ENCODE measurements at places on chromosomes 4 and X. TPM values are rescaled to one million over a fixed set of nuclear protein-coding genes. Genes with fewer than 3 reads are reported as not detected.

GRCh38 chr4:110108422-110108821 is 90.0 kb downstream of the ELOVL6 start:
- no peaks in the 10 kb centered on the region for H3K36me3 ChIP-seq
- no peak for DNase-seq
- no peak overlapping the region for H3K27ac ChIP-seq
- H3K4me3 ChIP-seq, result no peak overlapping the region

SHROOM4 gene
- total RNA-seq, result 2.5 TPM

DNA sequence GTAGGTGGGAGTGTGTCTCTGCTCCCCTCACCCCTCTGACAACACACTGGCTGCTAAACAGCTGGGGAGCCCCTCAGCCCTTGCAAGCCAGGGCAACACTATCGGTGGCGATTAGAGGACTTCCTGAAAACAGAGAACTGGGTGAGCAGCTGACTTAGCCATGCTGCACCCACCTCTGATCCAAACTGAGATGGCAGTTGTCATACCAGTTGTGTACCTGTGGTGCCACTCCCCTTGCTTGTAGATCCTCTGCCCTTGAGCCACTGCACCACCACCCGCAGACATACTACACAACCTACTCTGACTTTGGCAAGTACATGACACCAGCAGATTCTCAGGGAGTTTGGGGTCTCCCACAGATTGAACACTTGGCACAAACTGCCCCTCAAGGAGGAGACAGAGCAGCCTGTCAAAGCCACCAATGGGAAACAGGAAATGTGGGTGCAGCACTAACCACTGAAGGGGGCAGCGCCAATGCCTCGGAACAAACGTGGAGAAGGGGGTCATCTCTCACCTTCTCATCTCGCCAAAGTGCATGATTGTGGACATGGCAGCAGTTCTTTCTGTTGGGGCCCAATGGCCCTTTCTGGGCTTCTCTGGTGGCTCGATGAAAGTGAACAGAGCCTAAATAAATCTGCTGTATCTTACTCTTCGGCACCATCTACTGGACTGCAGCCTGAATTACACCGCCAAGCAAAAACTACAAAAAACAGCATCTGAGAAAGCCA is 119.8 kb downstream of the NEK1 start:
- DNase-seq, result no peak
- no peaks in the 10 kb centered on the region for H3K27me3 ChIP-seq
- peak overlapping the region; percentile 32 for H3K27ac ChIP-seq
- peaks cover 7% of the 10 kb centered on the region for H3K4me1 ChIP-seq
- H3K36me3 ChIP-seq, result peaks cover 24% of the 10 kb centered on the region

DNA sequence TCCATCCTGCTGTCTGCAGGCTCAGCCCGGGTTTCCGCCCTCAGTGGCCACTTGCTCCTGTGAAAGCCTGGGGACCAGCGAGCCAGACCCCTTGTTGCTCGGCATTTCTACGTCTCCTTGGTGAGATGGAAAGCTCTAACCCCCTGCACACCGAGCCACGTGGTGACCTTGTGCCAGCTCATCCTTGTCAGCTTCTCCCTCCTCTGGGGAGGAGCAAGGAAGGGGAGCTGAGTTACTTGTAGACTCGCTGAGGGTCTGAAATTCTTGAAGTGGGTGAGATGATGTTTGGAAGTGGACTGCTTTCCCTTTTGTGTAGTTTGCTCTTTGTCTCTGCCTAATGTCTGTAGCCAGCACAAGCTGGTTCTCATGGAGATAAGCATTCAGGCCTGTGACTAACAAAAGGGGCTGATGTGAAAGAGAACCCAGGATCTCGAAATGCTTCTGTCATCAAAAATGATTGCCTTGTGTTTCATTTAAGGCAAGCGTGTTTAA is 29.3 kb downstream of the RGS12 start:
- H3K27me3 ChIP-seq, result no peaks in the 10 kb centered on the region
- peaks cover 4% of the 10 kb centered on the region for H3K4me1 ChIP-seq
- H3K36me3 ChIP-seq, result peaks cover 16% of the 10 kb centered on the region
- peak; percentile 79 for DNase-seq
- peak overlapping the region; percentile 47 for H3K27ac ChIP-seq

GRCh38 chr4:10866666-10867065 is 182.1 kb upstream of the CLNK start:
- H3K27me3 ChIP-seq, result no peaks in the 10 kb centered on the region
- no peak overlapping the region for H3K27ac ChIP-seq
- H3K4me1 ChIP-seq, result no peaks in the 10 kb centered on the region
- H3K36me3 ChIP-seq, result no peaks in the 10 kb centered on the region
- DNase-seq, result no peak

GRCh38 chrX:370244-370962 is 16.3 kb downstream of the PPP2R3B start:
- no peak overlapping the region for H3K27ac ChIP-seq
- no peak for DNase-seq

GRCh38 chr4:130705023-130705422 is 1609.1 kb downstream of the C4orf33 start:
- peaks cover 3% of the 10 kb centered on the region for H3K27me3 ChIP-seq
- H3K4me3 ChIP-seq, result no peak overlapping the region
- no peak overlapping the region for H3K27ac ChIP-seq
- DNase-seq, result no peak
- H3K36me3 ChIP-seq, result no peaks in the 10 kb centered on the region

S100G gene
- total RNA-seq, result not detected

Measured in osteocyte (in vitro differentiated cells).